ENCODE measurements at places on chromosomes 5 and 9. TPM values are rescaled to one million over a fixed set of nuclear protein-coding genes. Genes with fewer than 3 reads are reported as not detected.

SPRY4 gene
- 5.2 TPM for polyA plus RNA-seq

NMUR2 gene
- not detected for polyA plus RNA-seq

PHAX gene
- 18.8 TPM for polyA plus RNA-seq

IFNA21 gene
- not detected for polyA plus RNA-seq

INSL4 gene
- not detected for polyA plus RNA-seq

PCDHGA3 gene
- not detected for polyA plus RNA-seq

- DNase-seq, result no peak
These were observed 501.3 kb upstream of the FTMT start for GRCh38 chr5:121350181-121350930.

GRCh38 chr9:134034215-134035040 lies 9.1 kb downstream of the BRD3OS start:
- no peak for DNase-seq

GRCh38 chr5:32420506-32420905 lies 24.0 kb downstream of the ZFR start:
- DNase-seq, result no peak

- DNase-seq, result no peak
These were observed 383.9 kb downstream of the MAT2B start for GRCh38 chr5:163889369-163889768.

- DNase-seq, result no peak
These were observed 95.8 kb downstream of the CNTLN start for GRCh38 chr9:17230646-17231045.

DNA sequence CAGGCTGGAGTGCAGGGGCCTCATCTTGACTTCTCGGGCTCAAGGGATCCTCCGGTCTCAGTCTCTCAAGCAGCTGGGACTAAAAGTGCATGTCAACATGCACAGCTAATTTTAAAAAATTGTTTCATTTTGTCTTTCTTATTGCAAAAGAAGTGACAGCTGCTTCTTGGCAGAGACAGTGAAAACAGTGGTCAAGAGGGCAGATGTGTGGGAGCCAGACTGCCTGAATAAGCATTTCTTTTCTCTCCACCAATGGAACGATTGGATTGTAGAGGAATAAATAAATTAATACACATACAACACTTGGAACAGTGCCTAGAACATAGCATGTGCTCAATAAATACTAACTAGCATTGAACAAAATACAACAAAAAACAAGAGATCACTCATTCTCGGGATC lies 27.4 kb upstream of the KIF4B start:
- DNase-seq, result no peak

- DNase-seq, result no peak
These were observed 37.9 kb downstream of the CYFIP2 start for GRCh38 chr5:157303667-157304327.

DNA sequence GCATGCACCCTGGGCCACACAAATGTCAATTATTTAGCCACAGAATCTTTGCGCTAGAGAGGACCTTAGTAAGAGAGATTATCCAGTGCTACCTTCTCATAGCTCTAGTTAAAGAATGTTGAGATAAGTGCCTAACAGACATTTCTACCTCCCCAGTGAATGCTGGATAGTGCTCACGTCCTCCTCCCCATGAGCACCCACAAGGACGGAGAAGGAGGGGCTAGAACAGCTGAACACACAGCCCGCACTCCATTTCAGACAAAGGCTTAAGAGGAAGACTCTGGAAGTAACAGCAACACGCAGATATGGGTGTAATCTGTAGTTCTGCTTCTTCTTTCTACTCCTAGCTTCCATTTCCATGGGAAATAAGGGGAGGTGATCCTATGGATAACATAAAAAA lies 120.5 kb downstream of the FEM1C start:
- no peak for DNase-seq
